ENCODE measurements at places on chromosomes 3 and 15.

DNA sequence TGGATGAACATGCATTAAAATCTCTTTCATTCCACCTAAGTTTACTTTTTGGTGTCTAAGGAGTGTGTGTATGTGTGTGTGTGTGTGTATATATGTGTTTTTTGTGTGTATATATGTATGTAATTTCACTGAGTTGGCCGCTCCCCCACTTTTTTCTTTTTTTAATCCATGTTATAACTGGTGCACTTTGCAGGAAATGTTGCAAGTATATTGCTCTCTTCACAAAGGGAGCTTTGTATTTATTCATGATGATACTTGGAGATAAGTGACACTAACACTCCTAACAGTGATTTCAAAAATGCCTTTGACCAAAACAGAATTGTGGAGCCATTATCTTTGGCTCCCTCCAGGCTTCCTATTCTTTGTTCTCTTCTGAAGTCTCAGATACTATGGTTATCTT is 95.8 kb downstream of the FNDC3B start:
- DNase-seq, result no peak

GRCh38 chr3:141360888-141361598 is 7.3 kb upstream of the ZBTB38 start:
- no peak for DNase-seq

GRCh38 chr3:180421721-180422120 is 180.2 kb upstream of the TTC14 start:
- DNase-seq, result no peak

DNA sequence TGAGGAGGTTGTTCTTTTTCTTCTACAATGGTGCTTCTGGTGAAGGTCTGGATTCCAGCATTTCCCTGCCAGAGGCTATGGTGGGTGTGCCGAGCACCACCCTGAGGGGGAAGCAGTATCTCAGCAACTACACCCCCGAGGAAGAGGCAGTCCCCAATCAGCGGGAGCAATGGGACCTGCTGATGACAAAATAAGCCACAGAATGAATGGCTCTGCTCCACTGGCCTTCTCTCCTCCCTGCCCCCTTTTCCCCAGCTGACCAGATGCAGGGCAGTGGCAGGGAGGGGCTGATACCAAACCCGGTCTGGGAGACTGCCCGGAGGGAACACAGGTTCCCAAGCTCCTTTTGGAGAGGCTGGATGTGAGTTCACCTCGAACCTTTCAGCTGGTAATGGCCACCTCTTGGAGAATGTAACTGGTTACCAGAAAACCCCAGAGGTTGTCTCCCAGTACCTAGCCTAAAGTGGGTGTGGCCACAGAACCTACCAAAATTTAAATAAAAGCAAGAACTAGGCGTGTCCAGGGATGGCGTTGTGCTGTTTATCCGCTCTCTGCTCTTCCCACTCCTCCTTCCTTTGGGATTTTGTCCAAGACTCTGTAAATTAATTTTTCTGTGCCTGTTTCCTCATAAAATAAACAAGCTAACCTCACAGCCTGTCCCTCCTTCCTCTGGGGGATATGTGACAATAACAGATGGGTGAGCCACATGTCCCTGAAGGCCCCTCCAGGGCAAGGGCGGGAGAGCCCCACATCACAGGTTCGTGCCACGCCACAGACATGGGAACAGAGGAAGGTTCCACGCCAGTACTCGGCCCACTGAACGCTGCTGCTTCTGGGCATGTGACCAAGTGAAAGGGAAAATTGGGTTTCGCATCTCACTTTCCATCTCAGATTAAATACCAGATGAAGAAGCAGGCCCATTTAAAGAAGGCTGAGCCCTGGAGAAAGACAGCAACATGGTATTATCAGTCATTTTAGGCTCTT is 35.1 kb upstream of the SPTBN5 start:
- no peak for DNase-seq

GRCh38 chr3:43286841-43287499 is 630 bp downstream of the SNRK start:
- DNase-seq, result no peak

DNA sequence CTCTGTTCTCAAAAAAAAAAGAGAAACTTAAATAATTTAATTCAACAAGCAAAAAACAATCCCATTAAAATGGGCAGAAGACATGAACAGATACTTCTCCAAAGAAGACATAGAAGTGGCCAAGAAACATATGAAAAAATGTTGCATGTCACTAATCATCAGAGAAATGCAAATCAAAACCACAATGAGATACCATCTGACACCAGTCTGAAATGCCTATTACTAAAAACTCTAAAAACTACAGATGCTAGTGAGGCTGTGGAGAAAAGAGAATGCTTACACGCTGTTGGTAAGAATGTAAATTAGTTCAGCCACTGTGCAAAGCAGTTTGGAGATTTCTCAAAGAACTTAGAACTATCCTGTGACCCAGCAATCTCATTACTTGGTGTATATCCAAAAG is 382.9 kb downstream of the OTOL1 start:
- no peak for DNase-seq

DNA sequence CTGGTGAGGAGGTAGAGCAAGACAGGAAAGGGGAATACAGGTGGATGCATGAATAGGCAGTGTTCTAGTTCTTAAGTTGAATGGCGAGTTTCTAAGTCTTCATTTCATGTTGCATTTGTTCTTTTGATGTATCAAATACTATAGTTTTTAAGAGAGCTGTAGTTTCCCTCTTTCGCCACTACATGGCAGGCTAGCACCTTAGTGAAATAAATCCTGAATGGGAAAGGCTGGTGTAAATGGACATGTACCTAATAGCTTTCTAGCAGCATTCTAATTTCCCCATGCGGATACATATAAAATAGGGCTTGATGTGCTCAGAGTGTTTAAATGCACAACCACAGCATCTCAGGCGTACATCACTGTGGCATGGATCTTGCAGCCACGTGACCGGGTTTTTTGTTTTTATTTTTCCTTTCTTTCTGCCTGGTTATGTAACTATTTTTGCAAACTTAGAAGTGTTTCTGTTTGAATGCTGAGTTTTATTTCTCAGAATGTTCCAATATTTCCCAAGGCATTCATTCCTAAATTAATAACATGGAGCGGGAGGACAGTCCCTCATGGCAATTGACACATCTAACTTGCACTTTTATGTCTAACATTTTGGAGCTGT is 23.5 kb upstream of the CLN6 start:
- peak; percentile 61 for DNase-seq

GRCh38 chr3:176951144-176951543 is 246.1 kb downstream of the TBL1XR1 start:
- DNase-seq, result no peak

DNA sequence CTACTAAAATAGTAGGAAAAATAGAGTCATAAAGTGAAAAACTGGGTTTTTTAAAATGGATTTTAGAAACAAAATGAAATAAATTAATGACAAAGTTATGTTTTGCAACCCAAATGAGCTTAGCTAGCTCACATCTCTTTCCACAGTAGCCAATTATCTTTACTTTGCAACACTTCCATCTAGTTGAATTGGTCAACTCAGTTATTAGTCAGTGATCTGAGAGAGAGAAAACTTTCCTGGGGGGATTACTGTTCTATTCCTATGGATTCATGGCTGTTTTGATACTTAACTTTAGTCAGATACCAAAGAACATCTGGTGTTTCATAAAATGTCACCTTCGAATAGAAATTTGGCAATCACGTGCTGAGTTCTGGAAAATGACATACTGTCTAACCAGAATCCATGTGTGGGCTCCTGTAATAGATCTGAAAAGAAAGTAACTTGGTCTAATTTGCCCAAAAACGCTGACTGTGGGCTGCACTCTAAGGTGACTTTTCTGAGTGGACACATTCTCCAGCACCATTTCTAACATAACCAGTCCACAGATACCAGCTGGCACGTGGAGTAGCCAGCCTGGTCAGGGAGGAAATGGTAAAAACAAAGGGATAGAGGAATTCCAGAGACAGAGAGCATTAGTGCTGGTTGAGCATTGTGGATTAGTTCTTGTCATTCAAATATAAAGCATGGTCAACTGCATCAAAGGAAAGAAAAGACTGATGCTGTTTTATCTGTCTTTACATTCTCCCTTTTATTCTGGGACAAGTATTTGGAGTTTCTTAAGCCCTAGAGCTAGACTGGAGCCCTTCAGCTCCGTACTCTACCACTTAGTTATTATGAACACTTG is 45.2 kb upstream of the CCDC80 start:
- DNase-seq, result no peak

DNA sequence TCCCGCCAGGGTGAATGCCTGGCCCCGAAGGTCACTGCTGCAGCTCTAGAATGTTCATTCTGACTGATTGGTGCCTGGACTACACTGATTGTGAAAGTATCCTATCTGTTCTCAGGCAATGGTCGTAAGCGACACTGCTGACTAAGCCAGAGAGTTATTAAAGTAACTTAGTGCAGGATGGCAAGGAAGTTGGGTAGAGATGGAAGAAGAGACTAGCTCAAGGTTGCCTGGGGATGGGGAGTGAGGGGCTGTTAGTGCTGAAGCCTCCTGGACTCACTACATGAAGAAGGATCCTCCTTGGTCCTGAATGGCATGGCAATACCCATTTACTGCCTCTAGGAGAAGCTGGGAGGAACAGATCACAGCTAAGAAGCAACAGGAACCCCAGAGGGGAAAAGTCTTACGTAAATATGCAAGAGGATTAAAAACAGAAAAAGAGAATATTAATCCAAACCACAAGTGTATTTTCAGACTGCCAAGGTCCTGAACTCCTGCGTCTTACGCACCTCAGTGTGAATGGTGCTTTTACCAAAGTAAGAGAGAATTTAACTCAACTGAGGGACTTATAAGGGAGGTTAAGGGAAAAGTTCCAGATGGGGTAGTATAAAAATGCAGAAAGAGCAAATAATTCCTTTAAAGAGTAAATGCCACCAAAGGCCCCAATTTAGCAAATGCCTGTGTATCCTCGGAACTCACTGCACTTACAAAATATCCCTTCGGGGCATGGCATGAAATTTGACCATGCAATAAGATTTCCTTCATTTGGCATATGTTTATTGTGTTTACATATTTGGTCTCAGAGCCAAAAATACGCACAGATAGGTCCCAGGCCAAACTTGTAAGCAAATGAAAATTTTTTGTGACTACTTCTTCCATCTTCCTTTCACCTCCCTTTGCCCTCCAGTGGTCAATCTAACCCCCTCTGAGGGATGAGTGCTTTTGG is 64.0 kb upstream of the DGKG start:
- no peak for DNase-seq

GRCh38 chr3:182165234-182165633 is 453.5 kb downstream of the SOX2 start:
- no peak for DNase-seq

DNA sequence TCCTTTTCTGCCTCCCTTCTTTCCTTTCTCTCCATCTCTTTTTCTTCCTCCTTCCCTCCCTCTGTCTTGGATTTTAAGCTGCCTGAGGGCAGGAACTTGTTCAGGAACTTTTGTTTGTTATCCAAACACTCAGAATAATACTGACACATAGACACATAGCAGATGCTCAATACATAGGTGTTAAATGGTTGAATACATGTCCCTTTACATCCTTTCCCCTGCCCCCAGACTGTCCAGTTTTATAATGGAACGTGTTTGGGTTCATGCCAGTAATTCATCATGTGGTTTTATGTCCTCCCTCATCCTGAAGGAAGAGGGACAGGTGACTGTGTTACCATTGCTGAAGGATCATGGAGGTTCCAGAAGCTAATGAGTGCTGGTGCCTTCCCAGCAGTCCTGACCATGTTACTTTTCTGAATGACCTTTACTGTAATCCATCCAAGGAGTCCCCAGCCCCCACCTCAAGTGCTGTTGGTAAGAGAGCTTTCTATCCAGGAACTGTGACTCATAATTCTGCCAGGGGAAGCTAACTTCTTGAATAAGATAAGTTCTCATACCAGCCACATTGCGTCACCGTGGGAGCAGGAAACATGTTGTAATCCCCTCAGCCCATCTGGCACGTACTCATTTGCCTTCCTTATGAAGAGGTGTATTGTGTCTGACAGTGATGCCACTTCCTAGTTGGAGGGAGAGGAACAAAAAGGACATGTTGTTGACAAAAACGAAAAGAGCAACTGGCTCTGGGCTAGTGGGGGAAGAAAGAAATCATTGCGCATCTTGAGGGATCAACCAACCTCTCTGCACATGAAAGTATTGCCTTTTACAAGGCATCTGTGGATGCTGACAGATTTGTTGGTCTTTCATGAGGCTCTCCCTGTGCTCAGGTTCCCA is 52.4 kb downstream of the IL1RAP start:
- no peak for DNase-seq

GRCh38 chr3:130933801-130934345 is 40.0 kb downstream of the ATP2C1 start:
- DNase-seq, result no peak

GRCh38 chr3:707041-707440 is 385.8 kb upstream of the CNTN6 start:
- DNase-seq, result no peak

- DNase-seq, result no peak
Measured at GRCh38 chr15:54850101-54850500, 346.6 kb downstream of the RSL24D1 start.

DNA sequence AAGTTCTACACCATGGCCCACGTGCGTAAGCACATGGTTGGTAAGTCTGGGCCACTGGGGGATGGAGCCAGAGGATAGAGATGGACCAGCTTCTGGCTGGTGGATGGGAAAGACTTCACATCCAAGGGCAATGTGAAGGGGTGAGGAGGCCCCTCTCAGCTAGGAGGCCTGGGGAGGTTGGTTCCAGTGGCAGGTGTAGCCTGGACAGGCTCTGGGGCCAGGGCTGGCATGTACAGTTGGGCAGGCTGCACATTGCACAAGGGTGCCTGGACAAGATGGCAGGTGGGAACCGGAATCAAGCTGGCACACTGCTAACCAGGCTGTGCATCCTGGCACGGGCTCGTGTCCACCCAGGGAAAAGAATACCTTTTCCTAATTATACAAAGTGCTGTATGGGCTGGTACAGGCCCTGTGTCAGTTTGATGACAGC is 8.1 kb downstream of the ZBTB47 start:
- no peak for DNase-seq

DNA sequence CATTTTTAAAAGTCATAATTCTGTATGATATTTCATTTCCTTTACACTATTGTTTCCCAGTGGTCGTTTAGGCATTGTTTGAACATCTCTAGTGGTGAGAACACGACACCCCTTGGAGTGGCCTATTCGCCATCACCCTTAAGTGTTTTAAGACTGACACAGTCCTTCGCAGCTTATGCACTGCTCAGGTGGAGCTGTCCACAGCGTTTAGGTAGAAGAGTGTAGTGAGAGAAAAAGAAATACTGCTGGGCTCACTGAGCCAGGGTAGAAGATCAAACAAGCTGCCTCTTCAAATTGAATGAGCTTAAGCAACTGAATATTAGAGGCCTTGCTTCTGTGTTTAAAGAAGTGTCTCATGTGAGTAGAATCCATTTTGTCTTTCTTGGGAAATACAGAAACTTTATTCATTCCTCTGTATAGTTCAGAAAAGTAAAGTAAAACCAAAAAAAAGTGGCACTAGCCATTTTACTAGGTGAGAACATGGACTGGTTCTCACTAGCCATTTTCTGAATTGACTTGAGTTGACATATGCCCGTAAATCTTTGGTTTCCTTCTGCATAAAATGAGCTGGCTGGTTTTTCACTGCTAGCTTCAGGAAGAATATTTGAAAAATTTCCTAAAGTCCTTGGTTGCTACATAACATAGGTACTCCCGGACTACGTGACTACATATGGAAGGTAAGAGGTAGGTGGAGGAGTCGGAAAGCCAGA is 155.9 kb downstream of the P3H2 start:
- DNase-seq, result no peak

Measured in D721Med (cell line).